H1 (cell line): ENCODE measurements at places on chromosomes 2 and 18.

GRCh38 chr18:60413944-60414547, 41.5 kb upstream of the MC4R start:
- no peaks in the 10 kb centered on the region for H3K4me1 ChIP-seq
- H3K4me3 ChIP-seq = no peak overlapping the region
- no peaks in the 10 kb centered on the region for H3K27me3 ChIP-seq
- no peak overlapping the region for H3K27ac ChIP-seq

- H3K4me3 ChIP-seq = no peak overlapping the region
- H3K4me1 ChIP-seq = no peaks in the 10 kb centered on the region
- H3K27ac ChIP-seq = no peak overlapping the region
- H3K36me3 ChIP-seq = no peaks in the 10 kb centered on the region
These were observed 51.0 kb downstream of the AAK1 start for GRCh38 chr2:69592511-69592910.

- peaks cover 4% of the 10 kb centered on the region; the same call in 1 of the 2 replicates for H3K4me1 ChIP-seq
- no peak overlapping the region for H3K27ac ChIP-seq
- no peaks in the 10 kb centered on the region for H3K27me3 ChIP-seq
- H3K4me3 ChIP-seq = no peak overlapping the region
- DNase-seq = no peak
- H3K36me3 ChIP-seq = no peaks in the 10 kb centered on the region
These were observed 64.5 kb downstream of the TWIST2 start for GRCh38 chr2:238912228-238912915.

DNA sequence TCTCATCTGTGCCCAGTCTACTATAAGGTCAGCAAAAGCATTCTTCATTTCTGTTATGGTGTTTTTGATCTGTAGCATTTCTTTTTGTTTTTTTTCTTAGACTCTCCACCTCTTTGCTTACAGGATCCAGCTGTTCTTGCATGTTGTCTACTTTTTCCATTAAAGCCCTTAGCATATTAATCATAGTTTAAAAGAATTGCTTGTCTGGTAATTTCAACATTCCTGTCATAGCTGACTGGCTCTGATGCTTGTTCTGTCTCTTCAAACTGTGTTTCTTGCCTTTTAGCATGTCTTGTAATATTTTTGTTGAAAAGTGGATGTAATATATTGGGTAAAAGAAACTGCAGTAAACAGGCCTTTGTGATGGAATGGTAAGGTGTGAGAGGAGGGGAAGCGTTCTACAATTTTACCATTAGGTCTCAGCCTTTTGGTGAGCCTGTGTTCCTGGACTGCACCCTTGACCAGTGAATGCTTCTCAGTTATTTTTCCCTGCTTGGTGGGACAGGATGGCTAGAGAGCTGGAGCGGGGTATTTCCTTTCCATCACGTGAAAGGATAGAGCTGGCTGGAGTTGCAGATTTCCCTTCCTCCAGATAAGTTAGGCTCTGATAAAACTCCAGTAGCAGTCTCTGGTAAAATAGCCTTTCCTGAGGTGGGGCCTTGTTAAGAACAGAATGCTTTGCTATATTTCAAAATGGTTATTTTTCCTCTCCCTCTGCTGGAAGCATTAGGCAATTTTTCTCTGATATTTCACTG, 65.4 kb downstream of the PLA2R1 start:
- DNase-seq = no peak
- no peaks in the 10 kb centered on the region for H3K27me3 ChIP-seq
- H3K4me1 ChIP-seq = no peaks in the 10 kb centered on the region
- H3K4me3 ChIP-seq = no peak overlapping the region
- no peak overlapping the region for H3K27ac ChIP-seq

- H3K27me3 ChIP-seq = no peaks in the 10 kb centered on the region
- H3K4me3 ChIP-seq = peak overlapping the region; percentile 99
- peaks cover 6% of the 10 kb centered on the region for H3K4me1 ChIP-seq
These were observed 780 bp downstream of the HTRA2 start for GRCh38 chr2:74530239-74531187.

DNA sequence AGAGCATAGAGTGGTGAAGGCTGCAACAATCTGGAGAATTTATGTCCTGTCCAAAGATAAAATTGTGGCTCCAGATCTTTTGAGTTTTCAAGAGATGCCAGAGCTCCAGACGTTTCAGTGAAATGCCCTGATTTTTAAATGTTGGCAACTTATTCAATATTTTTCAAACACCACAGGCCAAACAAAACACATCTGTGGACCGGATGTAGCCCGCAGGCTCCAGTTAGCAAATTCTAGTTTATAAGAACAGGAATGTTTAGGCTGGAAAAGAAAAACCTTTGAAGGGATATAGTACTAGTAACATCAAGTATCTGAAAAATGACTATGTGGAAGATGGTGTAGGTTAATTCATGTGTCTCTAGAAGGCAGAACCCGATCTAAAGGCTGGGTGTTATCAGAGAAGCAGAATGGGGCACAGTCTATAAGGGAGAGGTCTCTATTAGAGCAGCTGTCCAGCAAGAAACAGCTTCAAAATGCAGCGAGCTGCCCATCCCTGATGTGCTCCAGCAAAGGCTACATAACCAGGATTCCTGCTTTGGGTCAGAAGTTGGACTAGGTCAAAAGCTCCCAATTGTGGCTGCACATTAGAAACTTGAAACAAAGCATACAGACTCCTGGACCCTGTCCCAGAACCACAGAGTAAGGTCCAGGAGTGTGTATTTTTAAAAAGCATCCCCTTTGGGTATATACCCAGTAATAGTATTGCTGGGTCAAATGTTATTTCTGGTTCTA, 105.9 kb downstream of the ANKRD44 start:
- no peak overlapping the region for H3K27ac ChIP-seq
- DNase-seq = no peak
- no peak overlapping the region for H3K4me3 ChIP-seq
- no peaks in the 10 kb centered on the region for H3K36me3 ChIP-seq

- no peaks in the 10 kb centered on the region for H3K4me1 ChIP-seq
- no peak for DNase-seq
- H3K36me3 ChIP-seq = no peaks in the 10 kb centered on the region
- H3K4me3 ChIP-seq = no peak overlapping the region
These were observed 14.0 kb downstream of the HOXD1 start for GRCh38 chr2:176202491-176202890.

DNA sequence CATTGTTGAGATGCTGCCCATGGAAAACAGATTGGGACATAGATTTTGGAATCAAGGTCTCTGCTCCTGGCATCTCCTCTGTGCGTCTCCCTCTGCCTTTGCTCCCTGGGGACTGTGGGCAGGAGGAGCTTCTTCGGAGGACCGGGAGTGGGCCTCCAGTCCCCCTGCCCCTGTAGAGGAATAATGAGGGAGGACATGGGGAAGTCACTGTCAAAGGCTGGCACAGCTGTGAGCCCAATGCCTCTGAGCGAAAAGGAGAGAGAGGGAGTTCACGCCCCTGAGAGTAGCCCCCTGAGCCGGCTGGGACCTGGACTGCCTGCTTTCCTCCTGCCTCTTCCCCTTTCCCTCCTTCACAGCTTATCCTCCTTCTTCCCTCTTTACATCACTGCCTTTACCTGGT, 195.0 kb downstream of the LOXHD1 start:
- no peaks in the 10 kb centered on the region for H3K27me3 ChIP-seq
- H3K27ac ChIP-seq = no peak overlapping the region
- no peak for DNase-seq
- no peak overlapping the region for H3K4me3 ChIP-seq
- peaks cover 15% of the 10 kb centered on the region for H3K4me1 ChIP-seq
